HEK293T (cell line): ENCODE measurements at places on chromosomes 2 and 18.
A peak's percentile ranks its signal among the peaks of the same experiment; 100 is the strongest.

DNA sequence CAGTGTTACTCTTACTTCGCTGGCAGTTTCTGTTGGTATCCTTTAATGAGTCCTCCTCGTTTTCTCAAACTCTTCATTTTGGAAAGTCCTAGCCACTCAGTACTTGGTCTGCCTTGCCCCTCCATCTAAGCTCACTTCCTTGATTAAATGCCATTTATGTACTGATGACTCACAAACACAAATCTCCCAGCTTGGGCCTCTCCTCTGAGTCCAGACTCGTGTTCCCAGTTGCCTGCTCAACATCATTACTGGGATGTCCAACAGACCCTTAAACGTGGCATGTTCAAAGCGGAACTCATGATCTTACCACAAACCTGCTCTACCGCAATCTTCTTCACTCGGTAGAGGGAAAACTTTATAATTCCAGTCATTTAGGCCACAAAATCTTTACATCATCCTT lies 13.8 kb upstream of the CCDC68 start:
- DNase-seq = no peak

DNA sequence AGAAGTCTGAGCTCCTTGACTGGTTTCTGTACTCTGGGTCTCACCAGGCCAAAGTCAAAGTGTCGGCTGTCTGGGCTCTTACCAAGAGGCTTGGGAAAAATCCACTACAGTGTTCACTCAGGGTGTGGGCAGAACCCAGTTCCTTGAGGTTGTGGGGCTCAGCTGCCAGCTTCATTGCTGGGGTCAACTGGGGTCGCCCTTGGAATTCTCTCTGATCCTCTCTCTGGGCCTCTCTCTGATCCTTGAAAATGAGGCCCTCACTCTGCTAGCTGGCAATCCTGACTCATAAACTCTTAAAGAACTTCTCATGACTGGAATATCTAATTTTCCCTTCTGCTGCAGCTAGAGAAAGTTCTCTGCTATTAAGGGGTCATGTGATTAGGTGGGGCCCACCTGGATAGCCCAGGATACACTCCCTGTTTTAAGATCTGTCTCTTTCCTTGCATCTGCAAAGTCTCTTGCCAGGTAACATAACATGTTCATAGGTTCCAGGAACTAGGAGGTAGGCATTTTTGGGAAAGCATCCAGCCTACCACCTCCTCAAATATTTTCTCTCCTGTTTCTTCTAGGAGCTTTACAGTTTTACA lies 66.3 kb downstream of the SP110 start:
- no peak for DNase-seq

- no peak for DNase-seq
These were observed 31.9 kb upstream of the TFPI start for GRCh38 chr2:187586011-187586641.

GRCh38 chr2:164700390-164700789 lies 79.1 kb upstream of the GRB14 start:
- DNase-seq = no peak

DNA sequence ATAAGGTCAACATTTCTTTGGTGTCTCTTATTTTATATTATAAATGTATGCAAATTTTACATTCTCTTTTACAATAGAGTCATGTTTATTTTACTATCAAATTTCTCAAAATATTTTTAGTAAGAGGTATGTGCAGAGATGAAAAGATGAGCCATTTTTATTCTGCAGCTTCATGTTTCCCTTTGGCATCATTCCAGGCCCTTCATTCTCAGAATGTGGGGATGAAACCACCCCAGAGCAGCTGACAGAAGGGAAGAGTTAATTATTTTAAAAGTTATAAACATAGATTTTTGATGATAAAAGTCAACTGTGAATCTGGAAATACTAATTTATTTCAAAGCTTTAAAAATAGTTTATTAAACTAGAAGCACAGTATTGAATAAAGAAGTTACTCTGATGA lies 12.8 kb upstream of the FSHR start:
- no peak for DNase-seq

- peak; percentile 39 for DNase-seq
These were observed 13.8 kb downstream of the TPGS2 start for GRCh38 chr18:36814994-36815393.
